ACHN (cell line): ENCODE measurements at places on chromosomes 13 and 19.

DNA sequence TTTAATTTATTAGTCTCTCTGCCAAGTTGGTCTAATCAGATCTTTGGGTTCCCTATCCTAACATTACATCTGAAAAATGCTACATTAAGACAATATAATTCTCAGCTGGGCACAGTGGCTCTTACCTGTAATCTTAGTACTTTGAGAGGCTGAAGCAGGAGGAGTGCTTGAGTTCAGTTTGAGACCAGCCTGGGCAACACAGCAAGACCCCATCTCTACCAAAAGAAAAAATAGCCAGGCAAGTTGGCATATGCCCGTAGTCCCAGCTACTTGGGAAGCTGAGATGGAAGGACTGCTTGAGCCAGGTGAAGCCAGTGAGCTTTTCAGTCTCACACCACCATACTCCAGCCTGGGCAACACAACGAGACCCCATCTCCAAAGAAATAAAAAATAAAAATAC lies 95.0 kb downstream of the KLF12 start:
- DNase-seq, result no peak

- no peak for DNase-seq
Measured at GRCh38 chr13:33014291-33014690, 1.9 kb upstream of the KL start.

GRCh38 chr13:49320975-49321374 lies 73.2 kb downstream of the CDADC1 start:
- DNase-seq, result no peak

- DNase-seq, result no peak
Measured at GRCh38 chr19:1153891-1154730, 20.0 kb downstream of the SBNO2 start.
